ENCODE measurements at places on chromosomes 3 and 15.

- no peak for DNase-seq
Observed at GRCh38 chr3:77042882-77043281, 3.0 kb downstream of the ROBO2 start.

- no peak for DNase-seq
Observed at GRCh38 chr3:103752986-103753385, 1318.2 kb downstream of the ZPLD1 start.

GRCh38 chr3:43695863-43696262, 5.1 kb downstream of the ABHD5 start:
- no peak for DNase-seq

- no peak for DNase-seq
Observed at GRCh38 chr15:83078712-83079111, 11.7 kb upstream of the BTBD1 start.

DNA sequence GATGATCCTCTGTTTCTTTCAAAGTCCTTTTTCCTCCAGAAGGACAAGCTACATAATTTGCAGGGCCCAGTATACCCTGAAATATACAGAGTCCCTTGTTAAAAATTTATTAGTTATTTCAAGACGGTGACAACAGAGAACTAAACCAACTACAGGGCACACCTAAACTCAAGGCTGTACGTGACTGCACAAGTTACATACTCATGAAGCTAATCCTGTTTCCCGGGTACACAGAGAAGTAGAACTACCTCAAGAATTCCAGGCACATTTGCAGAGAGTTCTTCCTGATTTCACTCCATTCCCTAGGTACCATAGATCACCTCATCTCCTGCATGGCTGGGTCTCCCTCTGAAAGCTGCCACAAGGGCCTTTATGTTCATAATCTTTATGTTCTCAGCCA, 279.4 kb upstream of the ARL6 start:
- DNase-seq, result no peak

DNA sequence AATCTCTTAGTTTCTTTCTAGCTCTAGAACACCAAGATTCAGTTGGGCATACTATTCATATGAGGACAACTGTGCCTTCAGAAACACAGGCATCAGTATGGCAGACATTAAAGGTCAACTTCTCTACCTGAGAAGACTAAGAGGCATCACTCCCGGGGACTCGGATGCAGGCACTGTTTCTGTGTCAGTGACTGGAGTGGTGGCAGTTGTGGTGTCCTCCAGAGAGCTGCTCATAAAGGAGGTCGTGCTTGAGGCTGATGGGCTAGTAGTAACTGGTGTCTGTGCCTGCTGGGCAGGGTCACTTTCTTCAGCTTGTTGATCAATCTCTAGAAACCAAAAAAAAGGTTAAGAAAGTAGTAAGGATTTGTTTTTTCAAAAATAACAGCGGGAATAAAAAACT, 75.2 kb downstream of the FBXL22 start:
- DNase-seq, result no peak

- no peak for DNase-seq
Observed at GRCh38 chr3:30048431-30048830, 558.0 kb upstream of the TGFBR2 start.

- no peak for DNase-seq
Observed at GRCh38 chr3:15217841-15218267, 11.8 kb downstream of the CAPN7 start.

DNA sequence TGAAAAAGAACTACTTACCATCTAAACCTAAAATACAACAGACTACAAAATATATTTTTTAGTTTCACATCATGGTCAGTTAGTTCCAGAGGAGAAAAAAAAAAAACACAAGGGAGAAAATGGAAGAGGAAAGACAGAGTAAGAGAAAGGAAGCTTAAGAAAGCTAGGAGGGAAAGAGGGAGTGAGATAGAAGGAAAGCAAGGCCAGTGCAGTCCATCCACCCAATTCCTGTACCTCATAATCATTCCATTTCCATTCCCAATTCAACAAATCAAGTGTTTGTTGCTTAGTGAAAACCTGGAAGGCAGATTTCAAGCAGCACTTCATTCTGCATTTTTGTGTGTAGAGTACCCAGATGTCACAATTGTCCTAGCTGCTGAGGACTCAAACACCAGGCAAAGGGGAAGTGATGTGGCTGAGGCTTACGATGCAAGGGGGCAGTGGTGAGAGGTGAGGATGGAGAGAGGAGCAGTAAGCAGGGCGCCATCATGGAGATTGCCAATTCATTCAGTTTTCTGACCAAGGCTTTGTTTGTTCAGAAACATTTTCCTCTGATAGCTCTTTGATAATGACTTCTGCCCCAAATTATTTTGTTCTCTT, 83.6 kb upstream of the GSK3B start:
- DNase-seq, result no peak

DNA sequence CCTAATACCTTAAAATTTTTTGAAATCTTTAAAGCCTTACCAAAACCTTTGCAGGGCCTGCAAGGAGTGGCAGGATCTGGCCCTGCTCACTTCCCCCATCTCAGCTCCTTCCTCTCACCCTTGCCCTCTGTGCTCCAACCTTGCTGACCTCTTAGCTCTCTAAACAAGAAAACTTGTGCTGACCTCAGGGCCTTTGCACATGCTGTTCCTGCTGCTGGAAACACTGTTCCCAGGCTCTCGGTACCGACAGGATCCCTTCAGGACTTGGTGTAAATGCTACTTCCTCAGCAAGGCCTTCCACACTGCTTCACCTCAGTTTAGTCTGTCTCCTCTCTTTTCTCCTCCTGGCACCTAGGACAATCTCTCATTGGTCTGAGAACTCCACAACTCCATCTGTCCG, 155.4 kb upstream of the IQSEC1 start:
- DNase-seq, result no peak

DNA sequence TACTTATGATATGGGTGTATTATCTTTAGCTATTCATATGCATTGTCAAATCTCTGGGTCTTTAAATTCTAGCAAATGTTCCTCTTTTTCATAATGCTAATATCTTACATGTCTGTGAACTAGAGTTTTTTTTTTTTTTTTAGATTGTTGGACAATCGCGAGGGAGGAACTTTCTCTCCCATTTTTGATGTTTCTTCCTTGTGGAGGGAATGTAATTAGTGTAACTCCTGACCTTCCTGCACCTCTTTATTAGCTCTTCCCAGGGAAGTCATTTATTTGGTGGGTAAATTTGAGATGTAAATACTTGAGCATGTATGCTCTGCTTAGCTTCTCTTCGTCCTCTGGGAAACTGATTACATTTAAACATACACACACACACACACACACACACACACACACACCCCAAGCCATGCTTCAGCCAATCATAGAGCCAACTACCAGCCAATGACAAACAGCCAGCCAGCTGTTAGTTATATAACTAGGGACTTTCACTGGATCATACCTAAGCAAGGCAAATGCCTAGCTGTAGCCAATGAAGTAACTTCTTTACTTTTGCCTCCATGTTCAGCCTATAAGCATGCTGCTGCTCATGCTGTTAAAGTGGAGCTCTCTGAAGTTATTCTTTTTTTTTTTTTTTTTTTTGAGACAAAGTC, 8.3 kb upstream of the USP8 start:
- DNase-seq, result no peak

DNA sequence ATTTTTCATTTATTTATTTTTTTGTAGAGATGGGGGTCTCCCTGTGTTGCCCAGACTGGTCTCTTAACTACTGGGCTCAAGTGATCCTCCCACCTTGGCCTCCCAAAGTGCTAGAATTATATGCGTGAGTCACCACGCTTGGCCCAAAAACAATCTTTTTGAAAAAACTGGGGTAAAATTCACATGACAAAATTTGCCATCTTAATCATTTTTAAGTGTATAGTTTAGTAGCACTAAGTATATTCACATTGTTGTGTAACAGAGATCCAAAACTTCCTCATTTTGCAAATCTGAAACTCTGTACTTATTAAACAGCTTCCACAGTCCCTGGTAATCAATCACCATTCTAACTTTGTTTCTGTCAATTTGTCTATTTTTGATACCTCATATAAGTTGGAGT, 5.2 kb downstream of the SNX1 start:
- DNase-seq, result no peak

DNA sequence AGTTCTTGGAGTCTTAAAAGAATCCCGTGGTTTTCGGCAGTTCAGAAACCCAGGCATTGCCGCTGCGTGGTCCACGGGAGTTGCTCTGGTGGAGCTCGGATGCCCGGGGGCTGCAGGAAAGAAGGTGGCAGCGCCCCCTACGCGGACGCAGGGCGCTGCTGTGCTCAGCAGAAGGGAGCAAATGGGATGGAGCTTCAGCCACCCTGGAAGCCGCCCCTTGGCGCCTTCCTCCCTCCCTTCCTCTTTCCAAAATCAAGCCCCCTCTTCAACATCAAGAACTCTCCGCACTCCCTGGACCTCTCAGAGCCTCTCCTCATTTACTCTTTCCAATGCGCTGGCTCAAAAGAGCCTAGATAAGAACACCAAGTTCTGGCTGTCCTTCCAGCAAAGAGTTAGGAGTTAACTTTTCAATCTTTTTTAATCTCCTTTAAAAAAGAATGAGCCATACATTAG, 880 bp upstream of the CHRNA7 start:
- no peak for DNase-seq

DNA sequence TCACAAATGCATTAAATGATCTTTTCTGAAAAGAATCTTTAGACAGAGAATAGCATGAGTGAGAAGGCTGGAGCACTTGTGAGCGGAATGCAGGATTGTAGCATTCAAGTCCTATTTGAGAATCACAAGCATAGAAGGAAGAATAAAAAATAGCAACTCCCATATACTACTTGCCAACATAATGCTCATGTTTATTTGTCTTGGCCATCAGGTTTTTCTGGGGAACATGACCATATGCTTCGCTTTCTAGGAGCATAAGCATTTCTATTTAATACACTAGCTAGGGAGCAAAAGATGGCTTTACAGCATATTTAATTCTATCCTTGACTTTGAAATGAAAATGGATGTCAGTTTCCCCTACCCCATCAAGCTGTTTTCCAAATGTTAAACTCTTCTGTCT, 170.3 kb upstream of the MITF start:
- DNase-seq, result no peak

DNA sequence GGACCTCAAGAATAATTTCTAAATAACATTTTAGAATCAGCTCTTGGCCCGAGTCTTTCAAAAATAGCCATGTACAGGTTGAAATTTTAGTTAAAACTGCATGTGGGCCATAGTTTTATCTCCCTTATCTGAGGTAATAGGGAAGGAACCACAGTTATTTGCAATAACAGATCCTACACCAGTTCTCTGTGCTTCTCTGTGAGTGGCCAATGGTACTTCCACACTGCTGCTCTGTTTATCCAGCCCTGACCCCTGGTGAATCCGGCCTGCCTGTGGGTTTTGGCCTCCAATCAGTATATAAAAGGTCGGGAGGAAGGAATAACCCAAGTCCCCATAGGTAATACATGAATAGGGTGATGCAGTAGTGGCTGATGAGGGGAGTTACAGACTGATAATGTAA, 48.0 kb upstream of the TNIK start:
- no peak for DNase-seq

GRCh38 chr3:190877925-190878324, 15.4 kb upstream of the GMNC start:
- no peak for DNase-seq

GRCh38 chr15:43515741-43516140, 1.7 kb upstream of the MAP1A start:
- DNase-seq, result no peak

- no peak for DNase-seq
Observed at GRCh38 chr15:64146520-64146884, 5.0 kb upstream of the SNX22 start.

GRCh38 chr3:54324103-54324502, 201.8 kb downstream of the CACNA2D3 start:
- no peak for DNase-seq

DNA sequence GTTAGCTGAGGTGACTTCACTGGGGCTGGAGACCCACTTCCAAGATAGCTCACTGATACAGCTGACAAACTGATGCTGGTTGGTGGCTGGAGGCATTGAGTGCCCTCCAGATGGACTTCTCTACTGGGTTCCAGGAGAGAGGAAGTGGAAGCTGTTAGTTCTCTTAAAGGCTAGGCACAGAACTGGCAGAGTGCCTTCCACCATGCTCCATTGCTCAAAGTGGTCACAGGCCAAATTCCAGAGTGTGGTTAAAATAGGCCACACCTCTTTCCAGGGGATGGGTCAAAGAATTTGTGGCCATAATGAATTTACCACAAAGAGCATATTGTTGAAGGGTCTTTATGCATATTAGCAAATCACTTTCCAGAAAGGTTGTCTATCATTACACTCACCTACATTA, 74.2 kb downstream of the NMD3 start:
- DNase-seq, result no peak

GRCh38 chr3:123261666-123262065, 59.9 kb downstream of the SEC22A start:
- no peak for DNase-seq

DNA sequence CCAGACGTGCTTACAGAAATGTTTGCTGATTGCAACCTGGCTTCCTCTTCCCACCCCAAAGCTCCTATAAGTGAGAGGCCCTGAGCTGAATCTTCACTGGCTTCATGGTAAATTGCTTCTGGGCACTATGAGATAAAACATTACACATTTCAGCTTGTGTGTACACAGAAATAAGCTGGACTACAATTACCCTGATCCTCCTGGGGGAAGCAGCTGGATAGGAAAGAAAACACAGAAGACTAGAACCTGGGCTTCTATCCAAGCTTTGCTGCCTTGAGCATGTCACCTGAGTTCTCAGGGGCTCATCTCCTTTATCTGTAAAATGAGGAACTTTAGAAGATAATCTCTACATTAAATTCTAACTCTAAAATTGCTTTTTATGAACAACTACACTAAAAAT, 40.3 kb downstream of the THBS1 start:
- DNase-seq, result no peak
